ENCODE measurements at places on chromosomes 5 and 9.

- no peak for DNase-seq
These were observed 268.7 kb downstream of the AOPEP start for GRCh38 chr9:94995048-94995693.

- DNase-seq, result no peak
These were observed at the start of gene ANKRD55 for GRCh38 chr5:56233230-56233629. Gene ANKRD55 (minus strand): TSS chr5:56233330. CDS start chr5:56232913, 417 bp downstream.

DNA sequence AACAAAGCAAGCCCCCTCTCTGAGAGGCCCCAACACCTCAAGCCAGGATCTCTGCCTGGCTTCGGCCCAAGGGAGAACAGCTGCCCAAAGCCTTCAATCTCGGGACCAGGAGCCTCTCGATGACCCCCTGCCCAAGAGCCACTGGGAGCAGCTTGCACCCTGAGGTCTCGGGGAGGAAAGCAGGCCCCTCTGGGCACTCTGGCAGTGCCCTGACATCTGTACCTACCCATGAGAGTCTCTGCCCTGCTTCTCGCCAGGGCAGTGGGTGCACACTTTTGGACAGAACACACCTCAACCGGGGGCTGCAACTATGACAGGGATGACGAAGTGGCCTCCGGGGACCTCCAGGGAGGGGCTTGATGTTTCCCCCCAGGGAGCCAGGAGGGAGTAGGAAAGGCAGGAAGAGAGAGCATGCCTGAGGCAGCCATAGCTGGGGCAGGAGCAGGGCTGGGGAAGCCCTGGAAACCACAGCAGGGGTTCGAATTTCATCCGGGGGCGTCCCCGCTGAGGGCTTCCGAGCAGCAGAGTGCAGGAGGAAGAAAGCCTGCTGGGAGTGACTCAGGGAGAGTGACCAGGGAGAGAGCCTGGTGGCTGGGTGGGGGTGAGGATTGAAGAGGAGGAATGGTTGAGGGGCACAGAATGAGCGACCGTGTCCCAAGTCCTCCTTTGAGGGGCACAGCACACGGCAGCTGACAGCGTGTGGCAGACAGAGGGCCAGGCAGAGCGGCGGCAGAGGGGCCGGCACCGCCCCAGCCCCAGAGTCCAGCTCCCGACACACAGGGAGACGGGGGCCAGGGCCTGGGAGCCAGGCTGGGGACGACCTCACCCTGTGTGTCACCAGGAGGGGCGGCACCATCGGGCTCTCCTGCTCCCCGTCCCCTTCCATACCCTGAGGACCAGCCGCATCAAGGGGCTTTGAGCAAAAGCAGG is 1.8 kb downstream of the LPCAT1 start:
- DNase-seq, result no peak

GRCh38 chr9:93541581-93542349 is 34.6 kb upstream of the PHF2 start:
- DNase-seq, result no peak

- no peak for DNase-seq
These were observed 197.7 kb downstream of the PRELID2 start for GRCh38 chr5:145637396-145637795.

DNA sequence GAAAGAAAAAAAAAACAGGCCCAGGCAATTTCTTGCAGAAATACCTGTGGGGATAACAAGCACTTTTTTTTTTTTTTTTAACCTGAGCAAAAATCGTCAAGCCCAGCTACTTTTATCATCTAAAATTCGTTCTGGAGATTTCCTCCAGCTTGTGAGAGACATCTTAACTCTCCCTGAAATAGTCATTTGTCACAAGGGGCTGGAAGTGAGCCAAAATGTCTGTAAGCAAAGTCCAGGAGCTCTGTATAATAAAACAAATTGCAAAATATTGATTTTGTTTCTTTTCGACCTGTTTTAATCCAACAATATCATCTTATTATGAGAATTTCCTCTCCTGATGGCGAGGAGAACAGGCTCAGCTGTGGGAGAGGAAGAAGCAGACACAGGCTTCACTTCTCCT is 168.4 kb downstream of the TTLL11 start:
- DNase-seq, result no peak

DNA sequence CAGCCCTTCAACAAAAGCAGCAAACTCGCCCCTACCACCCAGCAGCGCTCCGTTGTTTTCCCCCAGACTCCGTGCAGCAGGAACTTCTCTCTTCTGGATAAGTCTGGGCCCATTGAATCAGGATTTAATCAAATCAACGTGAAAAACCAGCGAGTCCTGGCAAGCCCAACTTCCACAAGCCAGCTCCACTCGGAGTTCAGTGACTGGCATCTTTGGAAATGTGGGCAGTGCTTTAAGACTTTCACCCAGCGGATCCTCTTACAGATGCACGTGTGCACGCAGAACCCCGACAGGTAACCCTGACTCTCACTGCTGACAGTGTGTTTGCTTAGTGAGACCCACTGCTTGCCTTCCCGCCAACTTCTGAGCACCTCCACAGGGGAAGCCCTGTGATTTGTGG is 81.8 kb downstream of the PRDM6 start:
- no peak for DNase-seq

GRCh38 chr5:73136055-73136562 is 15.7 kb downstream of the TMEM171 start:
- no peak for DNase-seq

- no peak for DNase-seq
These were observed 117.2 kb upstream of the TBCA start for GRCh38 chr5:77893225-77893860.

DNA sequence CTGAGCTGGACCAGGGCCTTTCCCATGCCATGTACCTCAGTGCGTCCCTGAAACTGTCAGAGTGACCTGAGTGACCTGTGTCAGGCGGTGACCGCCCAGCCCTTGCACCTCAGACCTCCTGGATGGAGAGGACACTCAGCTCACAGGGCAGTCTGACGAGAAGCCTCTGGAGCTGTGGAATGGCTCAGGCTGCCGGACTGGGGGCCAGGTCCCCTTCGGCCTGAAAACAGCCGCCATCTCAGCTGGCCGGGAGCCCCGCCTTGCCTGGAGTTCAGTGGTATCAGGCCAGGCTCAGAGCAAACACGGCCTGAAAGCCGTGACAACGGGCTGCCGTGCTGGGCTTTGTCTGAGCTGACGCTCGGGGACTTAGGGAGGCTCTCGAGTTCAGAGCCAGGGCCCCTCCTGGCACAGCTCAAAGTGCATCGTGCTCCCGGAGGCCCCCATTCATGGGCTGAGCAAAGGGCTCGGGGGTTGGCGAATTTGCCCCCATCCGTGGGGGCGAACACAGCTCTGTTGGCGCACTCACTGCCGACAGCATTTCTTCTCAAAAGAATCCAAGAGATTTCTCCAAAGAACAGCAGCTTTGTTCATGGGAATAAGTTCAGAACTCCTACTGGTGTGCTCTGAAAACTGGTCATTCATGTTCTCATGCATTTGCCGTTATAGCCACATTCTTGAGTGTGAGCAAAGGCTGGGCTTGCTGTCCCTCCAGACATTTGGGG is 8.4 kb upstream of the SLC9A3 start:
- peak; percentile 52 for DNase-seq

DNA sequence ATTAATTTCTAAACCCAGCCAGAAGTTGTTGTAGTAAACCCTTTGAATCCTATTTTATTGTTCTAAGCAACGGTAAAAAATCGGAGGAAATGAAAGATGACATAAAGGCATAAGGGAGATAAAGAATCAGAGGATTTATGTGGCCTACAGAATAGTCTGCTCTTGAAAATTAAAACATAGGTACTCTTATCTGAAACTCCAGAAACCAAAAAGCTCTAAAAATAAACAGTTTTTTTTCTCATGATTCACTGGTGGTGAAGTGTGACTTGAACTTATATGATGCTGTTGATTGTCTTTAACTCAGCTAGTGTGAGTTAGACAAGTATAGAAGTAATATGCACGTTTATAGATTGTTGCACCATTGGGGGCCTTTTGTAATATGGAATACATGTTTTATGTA is 80.3 kb downstream of the HSD17B4 start:
- DNase-seq, result no peak

DNA sequence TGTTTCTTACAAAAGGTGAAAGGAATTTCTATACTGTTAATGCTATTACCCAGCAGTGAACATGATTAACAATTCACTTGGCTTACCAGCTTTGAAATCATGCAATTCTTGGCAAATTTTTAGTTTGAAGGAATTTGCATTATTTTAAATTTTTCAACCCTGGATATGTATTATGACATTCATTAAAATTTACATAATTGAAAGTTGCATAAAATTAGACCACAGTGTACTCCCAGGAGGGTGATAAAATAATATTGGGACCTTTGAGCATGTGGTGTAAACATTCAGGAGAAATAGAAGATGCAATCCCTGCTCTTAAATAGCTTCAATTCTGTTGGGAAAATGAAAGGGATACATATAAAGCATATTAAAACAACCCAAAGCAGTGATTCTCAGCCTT is 412.2 kb upstream of the SGCD start:
- DNase-seq, result no peak

DNA sequence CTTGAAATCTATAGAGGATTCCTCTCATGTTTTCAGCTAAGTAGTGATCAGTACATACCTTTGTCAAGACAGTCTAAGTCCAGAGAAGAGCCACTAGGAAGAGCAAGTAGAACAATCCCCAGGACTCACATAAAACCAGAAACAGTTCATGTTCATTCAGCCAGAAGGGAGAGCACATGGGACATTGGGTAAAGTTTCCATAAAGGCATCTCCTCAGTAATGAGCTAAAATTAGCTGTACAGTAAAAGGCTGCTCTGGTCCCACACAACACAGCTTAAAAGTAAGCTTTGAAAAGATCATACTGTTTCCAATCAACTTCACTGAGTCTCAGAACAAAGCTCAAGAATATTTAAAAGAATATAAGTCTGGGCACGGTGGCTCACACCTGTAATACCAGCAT is 32.4 kb downstream of the HOMER1 start:
- no peak for DNase-seq

Measured in T47D (cell line).